Activated CD8-positive, alpha-beta T cell treated with anti-CD3 and anti-CD28 coated beads for 36 hours (primary cell): ENCODE measurements at places on chromosomes 11 and 22. TPM values are rescaled to one million over a fixed set of nuclear protein-coding genes. Genes with fewer than 3 reads are reported as not detected.
A peak's percentile ranks its signal among the peaks of the same experiment; 100 is the strongest.

DNA sequence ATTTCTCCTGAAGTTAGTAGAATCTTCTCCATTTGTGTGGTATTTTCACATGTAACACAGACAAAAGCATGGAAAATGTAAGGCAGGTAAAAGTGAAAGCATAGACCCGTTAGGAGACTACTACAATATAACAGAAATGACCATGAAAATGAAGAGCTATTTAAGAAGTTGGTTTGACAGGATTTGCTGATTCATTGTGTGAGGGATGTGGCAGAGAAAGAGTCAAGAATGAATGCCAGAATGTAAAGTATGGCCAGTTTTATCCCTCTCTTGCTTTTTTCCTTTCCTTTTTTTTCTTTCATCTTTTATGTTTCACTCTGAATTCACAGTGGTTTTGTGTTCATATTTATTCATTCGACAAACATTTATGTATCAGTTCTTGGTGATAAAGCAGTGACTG lies 115.9 kb downstream of the ARFGAP2 start:
- no peak overlapping the region for H3K4me3 ChIP-seq
- H3K27me3 ChIP-seq: no peaks in the 10 kb centered on the region
- no peak overlapping the region for H3K27ac ChIP-seq
- no peak for DNase-seq
- peaks cover 10% of the 10 kb centered on the region for H3K36me3 ChIP-seq

The PACSIN3 gene
- total RNA-seq: 4.7 TPM

GRCh38 chr22:28874061-28874460 lies 9.3 kb upstream of the ZNRF3 start:
- no peaks in the 10 kb centered on the region for H3K36me3 ChIP-seq
- no peak for DNase-seq
- no peak overlapping the region for H3K4me3 ChIP-seq
- peaks cover 7% of the 10 kb centered on the region for H3K4me1 ChIP-seq
- H3K27ac ChIP-seq: no peak overlapping the region

DNA sequence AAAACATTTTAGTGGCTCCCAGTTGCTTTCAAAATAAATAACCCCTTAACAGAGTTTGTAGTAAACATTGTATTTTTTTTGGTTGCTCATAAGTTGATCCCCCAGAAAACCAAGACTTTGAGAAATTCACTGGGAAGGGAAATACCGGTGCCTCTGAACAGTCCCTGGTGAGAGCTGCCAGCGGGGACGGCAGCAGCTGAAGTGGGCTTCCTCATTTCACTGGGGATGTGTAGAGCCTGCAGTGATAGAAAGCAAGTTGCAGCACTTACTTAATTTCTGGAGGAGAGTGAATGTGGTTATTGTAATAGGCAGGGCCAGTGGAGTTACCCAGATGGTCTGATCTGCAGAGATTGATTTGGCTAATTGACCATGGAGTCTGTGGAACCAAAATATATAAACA lies 18.6 kb upstream of the MCHR1 start:
- H3K4me1 ChIP-seq: no peaks in the 10 kb centered on the region
- no peak for DNase-seq
- H3K27me3 ChIP-seq: no peaks in the 10 kb centered on the region
- no peaks in the 10 kb centered on the region for H3K36me3 ChIP-seq
- no peak overlapping the region for H3K4me3 ChIP-seq

- H3K27me3 ChIP-seq: peaks cover 20% of the 10 kb centered on the region
- no peaks in the 10 kb centered on the region for H3K4me1 ChIP-seq
- no peak overlapping the region for H3K27ac ChIP-seq
- DNase-seq: no peak
- H3K4me3 ChIP-seq: no peak overlapping the region
These were observed 38.4 kb upstream of the THY1 start for GRCh38 chr11:119461229-119461963.

The PHLDA2 gene
- 3.6 TPM for total RNA-seq

DNA sequence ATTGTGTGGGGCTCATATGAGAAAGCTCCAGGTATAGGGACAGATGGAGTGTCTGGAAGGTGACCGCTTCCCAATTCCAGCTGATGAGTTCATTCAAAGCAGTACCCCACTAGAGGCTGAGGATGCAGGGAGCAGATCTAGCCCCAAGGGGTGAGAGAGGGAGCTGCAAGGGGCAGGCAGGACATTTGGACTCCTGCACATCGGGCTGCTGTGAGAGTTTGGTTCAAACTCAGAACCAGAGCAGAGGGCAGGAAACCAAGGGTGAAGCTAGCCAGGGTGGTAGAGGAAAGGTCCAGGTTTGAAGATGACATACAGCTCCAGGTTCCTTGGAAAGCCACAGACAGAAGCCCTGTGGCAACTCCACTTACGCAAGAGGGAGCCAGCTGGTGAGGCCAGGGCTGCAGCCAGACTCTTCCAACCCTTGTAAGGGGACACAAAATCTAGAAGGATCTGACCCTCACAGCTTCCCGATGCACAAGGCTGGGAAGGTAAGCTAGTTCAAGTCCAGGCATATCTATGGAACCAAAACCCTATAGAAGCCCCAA lies 1.9 kb downstream of the CSNK2A3 start:
- no peaks in the 10 kb centered on the region for H3K36me3 ChIP-seq
- no peak overlapping the region for H3K27ac ChIP-seq
- no peak overlapping the region for H3K4me3 ChIP-seq
- DNase-seq: no peak
- peaks cover 7% of the 10 kb centered on the region for H3K27me3 ChIP-seq

DNA sequence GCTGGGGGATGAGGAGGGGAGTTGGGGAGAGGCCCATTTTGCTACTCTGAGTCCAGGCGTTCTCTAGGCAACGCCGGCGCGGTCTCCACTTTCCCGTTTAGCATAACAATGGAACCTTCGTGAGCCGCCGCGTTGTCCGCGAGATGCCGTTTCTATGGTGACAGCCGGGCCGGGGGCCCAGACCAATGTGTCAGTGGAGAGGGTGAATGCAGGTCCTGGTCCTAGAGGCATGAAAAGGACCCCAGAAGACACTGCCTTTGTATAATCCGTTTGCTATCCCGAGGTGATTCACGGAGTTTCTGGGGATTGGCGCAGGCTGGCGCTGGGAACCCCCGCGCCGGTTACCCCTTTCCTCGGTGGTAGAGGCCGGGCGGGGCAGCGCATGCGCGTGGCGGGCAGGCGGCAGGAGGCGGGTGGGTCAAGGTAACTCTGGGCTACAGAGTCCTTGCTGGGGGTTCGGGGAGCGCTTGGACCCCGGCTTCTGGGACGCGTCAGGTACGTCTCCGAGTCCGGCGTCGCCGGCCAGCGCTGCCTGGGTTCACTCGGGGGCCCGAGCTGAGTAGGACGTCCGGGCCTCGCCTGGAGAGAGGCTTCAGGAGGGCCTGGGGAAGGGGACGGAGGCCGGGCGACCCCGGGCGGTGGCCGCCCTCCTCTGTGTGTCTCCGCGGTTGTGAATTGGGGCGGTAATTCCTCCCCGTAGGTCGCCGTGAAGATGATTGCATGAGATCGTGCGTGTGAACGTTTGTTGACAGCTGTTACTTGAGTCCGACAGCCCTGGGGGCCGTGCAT lies at the start of the genes CBY1 and FAM227A:
TSS of gene CBY1 (plus strand) at position 383 of the 789 bp plus-strand sequence. CDS start 11,417 bp downstream, outside the sequence.
TSS of gene FAM227A (minus strand) at position 137 of the 789 bp plus-strand sequence. CDS start 6,224 bp downstream, outside the sequence.
- H3K27ac ChIP-seq: peak within 1 kb of the TSS; percentile 98
- H3K36me3 ChIP-seq: no peaks in the 10 kb centered on the region
- DNase-seq: peak; percentile 89
- peak within 1 kb of the TSS; percentile 94 for H3K4me3 ChIP-seq

- H3K4me3 ChIP-seq: no peak overlapping the region
- peaks cover 32% of the 10 kb centered on the region for H3K27me3 ChIP-seq
- H3K36me3 ChIP-seq: no peaks in the 10 kb centered on the region
- no peaks in the 10 kb centered on the region for H3K4me1 ChIP-seq
These were observed 10.1 kb downstream of the SYT12 start for GRCh38 chr11:67032830-67033551.

The USP2 gene
- total RNA-seq: 0.61 TPM

- H3K4me3 ChIP-seq: peak overlapping the region; percentile 30
- no peaks in the 10 kb centered on the region for H3K36me3 ChIP-seq
- H3K27ac ChIP-seq: peak overlapping the region; percentile 58
- H3K4me1 ChIP-seq: peaks cover 17% of the 10 kb centered on the region
- H3K27me3 ChIP-seq: no peaks in the 10 kb centered on the region
These were observed 31.6 kb upstream of the MYH9 start for GRCh38 chr22:36419177-36419911.
